Right lobe of liver (tissue), 6 donors: ENCODE measurements at places on chromosomes 7 and 10. TPM values are rescaled to one million over a fixed set of nuclear protein-coding genes. Genes with fewer than 3 reads are reported as not detected.

DNA sequence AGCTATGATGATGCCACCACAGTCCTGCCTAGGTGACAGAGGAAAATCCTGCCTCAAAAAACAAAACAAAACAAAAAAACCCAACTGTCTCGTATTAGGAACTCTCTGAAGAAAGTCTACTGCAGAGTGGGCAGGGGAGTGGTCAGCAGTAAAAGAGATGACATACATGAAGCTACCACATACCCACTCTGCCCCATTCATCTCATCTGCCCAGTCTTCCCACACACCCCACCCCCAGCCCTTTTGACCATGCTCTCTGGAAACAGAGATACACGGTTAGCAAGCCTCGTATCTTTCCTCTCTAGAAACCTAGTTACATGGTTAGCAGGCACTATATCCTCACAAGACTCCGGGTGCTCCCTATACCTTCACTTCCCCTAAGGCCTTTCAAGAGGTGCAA lies 8.3 kb downstream of the SLC37A3 start:
- DNase-seq, result no peak

DNA sequence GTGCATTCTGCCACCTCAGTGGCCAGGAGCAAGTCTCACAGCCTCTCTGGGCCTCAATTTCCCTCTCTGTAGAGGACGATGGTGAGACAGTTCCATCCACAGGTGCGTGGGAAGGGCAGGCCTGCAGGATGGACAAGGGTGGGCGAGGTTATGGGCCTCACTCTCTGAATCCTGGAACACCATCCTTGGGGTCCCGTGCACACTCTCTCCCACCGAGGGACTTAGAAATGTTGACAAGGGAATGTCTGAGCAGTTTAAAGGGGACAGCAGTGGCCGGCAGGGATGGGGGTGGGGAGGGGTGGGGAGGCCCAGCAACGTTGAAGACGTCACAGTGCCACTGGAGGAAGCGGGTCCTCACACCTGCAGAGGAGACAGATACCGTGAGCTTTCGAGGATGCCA lies 111.5 kb downstream of the FOXL3 start:
- no peak for DNase-seq

GRCh38 chr7:2820508-2820934 lies 23.6 kb downstream of the GNA12 start:
- DNase-seq, result peak; percentile 75

DNA sequence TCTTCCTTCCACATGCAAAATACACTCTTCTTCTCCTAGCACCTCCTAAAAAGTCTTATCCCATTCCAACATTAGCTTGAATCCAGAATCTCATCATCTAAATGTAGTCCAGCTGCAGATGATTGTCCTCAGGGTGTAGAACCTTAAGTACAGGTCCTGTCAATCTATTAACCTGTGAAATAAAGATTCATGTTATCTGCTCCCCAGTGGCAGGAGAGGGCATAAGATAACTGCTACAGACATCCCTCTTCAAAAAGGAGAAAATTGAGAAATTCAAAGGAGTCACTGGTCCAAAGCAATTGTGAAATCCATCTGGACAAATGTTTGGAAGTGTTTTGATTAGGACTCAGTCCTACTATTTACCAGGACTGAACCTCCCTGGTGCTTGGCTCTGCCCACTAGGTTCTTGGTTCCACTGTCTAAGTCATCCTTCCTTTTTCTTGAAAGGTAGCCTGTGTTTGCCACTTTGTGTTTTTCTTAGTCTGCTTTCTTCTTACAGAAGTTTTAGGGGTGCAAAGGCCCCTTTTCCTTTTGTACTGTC lies 96.2 kb downstream of the ADD3 start:
- no peak for DNase-seq

ABCB4 gene
- 176 TPM for total RNA-seq

OR2F2 gene
- total RNA-seq, result not detected

NEUROG3 gene
- total RNA-seq, result not detected

GRCh38 chr10:88477343-88478085 lies 105.6 kb downstream of the RNLS start:
- no peak for DNase-seq

DNA sequence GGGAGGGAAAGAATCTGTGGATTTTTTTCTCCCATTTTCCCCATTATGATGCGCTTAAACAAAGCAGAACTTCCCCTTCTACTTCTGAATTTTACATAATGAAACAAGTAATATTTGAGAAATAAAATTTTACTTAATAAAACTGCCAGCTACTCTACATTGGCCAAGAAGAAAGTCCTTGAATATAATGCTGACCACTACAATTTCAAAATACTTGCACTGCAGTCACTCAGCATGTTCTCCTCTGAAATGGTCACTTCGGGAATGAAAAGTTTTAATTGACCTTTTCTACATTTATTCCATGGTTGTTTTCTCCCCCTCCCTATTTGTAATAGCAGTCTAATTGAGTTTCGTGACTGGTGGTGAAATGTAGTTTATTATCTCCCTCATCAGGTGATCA lies 23.9 kb downstream of the GLI3 start:
- DNase-seq, result no peak

DNA sequence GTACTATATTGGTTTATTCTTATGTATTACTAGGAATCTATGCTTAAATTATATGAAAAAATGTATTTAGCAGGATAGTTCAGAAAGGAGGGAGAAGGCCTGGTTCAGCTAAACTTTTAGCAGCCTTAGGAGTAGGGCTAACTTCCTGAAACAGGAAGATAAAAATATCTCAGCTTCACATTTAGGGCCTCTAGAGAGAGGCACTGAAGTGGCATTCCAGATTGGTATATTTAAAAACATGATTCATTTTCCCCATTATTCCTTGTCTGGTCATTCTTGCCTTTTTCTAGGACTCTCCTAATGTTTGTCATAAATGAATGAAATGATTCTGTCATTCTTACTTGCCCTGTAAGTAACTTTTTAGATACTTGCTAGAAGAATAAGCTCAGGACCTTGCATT lies 63.0 kb upstream of the CYP26C1 start:
- no peak for DNase-seq

NOLC1 gene
- 24.7 TPM for total RNA-seq

DNA sequence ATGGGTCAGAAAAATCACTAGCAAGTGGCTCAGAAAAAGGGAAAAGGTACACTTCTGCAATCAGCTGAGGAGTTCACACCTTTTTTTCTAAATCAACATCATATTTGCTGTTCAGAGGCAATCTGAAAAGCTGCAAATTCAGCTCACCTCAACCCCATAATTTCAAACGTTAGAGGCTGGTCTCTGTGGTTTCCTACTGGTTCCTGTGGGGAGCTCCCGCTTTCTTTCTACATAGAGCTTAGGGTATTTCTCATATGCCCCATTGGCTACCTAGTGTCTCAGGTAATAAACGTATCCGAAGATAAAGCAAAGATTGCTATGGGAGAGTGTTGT lies 5.2 kb upstream of the ZNF22 start:
- DNase-seq, result no peak

GRCh38 chr10:107914450-107915214 lies 750.1 kb upstream of the SORCS1 start:
- DNase-seq, result no peak

GRCh38 chr10:36819781-36820180 lies 305.6 kb upstream of the ANKRD30A start:
- no peak for DNase-seq

CALHM1 gene
- not detected for total RNA-seq

- no peak for DNase-seq
Measured at GRCh38 chr7:130947792-130948580, 214.0 kb upstream of the KLF14 start.

DNA sequence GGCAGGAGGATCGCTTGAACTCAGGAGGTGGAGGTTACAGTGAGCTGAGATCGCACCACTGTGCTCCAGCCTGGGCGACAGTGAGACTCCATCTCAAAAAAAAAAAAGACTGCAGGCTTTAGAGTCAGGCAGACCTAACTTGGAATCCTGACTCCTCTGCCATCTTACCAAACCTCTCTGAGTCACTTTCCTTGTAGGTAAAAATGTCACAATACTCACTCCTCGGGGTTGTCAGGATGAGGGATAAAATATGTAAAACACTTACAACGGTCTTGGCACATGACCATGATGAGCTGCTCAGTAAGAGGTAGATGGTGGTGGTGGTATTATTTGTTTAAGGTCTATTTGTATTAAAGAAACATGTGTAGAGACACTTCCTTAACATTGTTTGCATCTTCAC lies 154.1 kb upstream of the PDE1C start:
- DNase-seq, result no peak

FBXW4 gene
- total RNA-seq, result 28.2 TPM

SPDYE2B gene
- not detected for total RNA-seq

GRCh38 chr10:114876169-114876568 lies 54.6 kb downstream of the FHIP2A start:
- no peak for DNase-seq

DNA sequence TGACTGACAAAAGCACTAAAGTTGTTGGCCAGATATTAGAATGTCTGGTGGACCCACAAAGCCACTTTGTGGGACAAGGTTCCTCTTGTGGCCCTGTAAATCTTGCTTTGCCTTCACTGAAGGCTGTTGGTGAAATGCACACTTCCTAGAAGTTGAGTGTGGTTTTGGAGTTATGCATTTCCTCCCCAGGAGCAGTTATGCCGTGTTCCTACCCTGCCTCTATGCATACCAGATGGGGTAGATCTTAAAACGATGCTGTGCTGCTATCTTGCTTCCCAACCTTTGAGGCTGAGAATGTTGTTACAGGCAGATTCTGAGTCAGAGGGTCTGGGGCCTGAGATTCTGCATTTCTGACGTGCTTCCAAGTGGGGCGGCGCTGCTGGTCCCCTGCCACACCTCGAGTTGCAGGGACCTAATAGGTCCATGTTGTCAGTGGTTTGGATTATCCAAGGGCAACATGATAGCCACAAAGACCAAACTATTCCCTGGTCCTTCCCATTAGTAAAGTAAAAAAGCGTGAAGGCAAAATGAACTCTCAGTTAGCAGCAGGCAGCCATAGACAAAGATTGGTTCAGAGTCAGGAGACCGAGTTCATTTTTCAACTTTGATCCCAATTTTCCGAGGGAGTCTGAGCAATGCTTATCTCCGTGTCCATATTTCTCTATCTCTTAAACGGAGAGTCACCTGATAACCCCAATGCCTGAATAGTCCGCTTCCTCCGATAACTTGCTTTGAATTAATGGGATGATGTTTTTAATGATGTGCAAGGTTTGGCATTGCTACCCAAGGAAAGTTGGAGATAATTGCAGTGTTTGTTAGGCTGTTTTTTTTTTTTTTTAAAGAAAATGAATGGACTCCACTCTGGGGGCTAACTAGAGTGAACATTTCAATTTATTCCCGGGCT lies 55.8 kb downstream of the CDHR3 start:
- no peak for DNase-seq

GRCh38 chr7:140078392-140078791 lies 15.6 kb upstream of the PARP12 start:
- no peak for DNase-seq

- DNase-seq, result no peak
Measured at GRCh38 chr7:2445898-2446555, 30.2 kb downstream of the GRIFIN start.

- DNase-seq, result no peak
Measured at GRCh38 chr10:124719213-124719851, 24.8 kb downstream of the FAM53B start.

DNA sequence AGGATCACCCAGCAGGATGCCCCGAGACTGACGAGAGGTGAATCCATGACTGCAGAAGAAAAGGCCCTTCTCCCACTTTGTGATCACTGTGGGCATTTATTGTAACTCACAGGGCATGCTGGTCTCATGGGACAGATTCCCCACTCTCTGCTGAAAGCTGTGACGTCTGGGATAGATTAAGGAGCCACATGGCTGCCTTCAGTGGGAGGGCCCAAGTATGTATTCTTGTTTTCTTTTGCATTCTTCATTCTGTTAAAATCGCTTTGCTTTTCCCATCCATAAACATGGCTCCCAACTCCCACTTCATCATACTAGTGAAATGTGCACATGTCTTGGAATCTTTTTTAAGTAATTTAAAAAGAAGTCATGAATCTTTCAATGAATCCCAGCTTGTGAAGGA lies 67.2 kb downstream of the FAM107B start:
- no peak for DNase-seq

IL15RA gene
- total RNA-seq, result 7.1 TPM

DNA sequence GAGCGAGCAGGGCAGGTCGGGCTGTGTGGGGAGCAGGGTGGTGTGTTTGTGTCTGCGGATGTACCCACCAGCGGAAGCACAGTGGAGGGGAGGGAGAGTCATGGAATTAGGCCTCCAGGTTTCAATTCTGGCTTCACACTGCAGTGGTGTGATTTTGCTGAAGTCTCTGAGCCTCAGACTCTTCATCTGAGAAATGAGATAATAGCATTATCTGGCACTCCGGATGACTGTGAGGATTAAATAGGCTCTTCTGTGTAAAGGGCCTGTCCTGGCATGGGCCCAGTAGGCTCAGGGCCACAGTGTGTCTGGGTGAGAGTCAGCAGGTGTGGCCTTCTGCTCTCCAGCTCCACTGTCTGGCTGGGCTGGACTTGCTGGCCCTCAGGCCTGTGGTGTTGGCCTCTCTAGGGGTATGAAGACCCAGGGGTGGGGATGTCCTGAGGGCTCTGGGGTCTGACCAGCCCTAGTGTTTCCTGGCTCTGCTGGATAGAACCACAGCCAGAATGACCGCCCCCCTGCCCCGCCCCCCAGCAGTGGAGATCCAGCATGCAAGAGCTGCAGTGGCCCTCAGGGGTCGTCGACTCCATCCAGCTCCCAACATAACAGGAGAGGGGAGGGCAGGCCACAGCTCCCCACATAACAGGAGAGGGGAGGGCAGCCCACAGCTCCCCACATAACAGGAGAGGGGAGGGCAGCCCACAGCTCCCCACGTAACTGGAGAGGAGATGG lies 178.6 kb downstream of the RPS24 start:
- no peak for DNase-seq

HTR5A gene
- total RNA-seq, result not detected

- no peak for DNase-seq
Measured at GRCh38 chr10:24706479-24707118, 17.1 kb downstream of the ARHGAP21 start.

DNA sequence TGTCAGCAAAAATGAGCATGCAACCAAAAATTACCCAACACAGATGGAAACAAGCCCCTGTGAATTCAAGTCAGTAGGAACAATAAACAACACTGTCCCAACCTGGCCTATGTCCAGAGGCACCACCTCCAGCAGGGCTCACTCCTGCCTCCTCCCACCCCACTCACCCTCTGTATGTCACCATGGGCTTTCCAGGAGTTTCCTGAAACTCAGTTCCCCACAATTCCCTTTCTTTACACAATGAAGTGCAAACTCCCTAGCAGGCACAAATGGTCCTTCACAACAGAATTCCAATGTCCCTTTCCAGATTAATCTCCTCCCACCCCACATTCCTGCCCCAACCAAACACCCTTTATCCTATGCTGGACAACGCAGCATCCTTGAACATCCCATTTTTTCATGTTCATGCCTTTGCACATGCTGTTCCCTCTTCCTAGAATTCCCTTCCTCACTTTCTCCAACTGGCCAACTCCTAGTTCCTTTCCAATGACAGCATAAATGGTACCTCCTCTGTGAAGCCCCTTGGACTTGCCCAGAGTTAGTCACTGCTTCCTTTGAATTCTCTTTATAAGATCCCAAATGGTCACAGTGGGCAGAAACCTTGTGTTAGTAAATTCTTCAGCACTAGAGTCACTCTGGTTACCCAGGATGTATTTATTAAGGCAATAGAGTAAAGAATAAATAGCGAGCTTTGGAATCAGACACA lies 157.5 kb downstream of the SLIT1 start:
- no peak for DNase-seq

GRCh38 chr10:123270221-123270620 lies 116.0 kb downstream of the BUB3 start:
- no peak for DNase-seq

GRCh38 chr10:43808136-43808535 lies 159.5 kb upstream of the ZNF32 start:
- DNase-seq, result no peak
